ENCODE measurements at places on chromosomes 7 and 10.

DNA sequence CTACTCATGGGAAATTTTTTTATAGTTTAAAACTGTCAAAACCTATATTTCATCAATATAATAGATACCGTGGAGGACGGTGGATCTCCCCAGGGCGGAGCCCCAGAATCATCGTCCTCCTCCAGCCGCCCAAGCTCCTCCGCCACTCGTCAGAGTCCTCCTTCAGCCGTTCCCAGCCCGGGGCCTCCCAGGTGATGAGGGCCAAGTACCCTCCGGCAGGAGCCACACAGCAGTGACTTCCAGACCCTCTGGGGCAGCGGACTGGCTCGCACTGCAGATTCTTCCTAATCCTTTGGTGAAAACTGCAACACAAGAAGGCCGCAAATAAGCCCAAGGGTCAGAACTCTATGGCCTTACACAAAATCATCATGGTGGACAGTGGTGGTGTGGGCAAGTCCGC lies 26.8 kb upstream of the ABCB5 start:
- no peak for DNase-seq

- no peak for DNase-seq
Measured at GRCh38 chr7:17456541-17456940, 158.1 kb downstream of the AHR start.

DNA sequence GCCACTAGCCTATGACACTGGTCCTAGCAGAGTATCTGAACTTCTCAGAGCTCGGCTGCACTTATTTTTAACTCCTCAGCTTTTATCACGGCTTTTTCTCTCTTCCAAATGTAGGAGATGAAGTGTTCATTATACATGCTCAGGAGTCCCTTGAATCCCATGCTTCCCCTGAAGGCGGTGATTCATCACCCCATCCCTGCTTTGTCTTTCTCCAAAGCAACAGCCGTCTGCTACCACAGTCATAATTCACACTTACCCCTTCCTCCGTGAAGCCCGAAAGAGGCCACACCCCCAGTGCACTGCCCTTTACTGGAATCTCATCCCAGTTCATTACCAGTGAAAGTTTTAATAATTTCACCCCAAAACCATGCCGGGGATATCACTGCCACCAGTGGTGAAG lies 301.5 kb upstream of the SHH start:
- no peak for DNase-seq

DNA sequence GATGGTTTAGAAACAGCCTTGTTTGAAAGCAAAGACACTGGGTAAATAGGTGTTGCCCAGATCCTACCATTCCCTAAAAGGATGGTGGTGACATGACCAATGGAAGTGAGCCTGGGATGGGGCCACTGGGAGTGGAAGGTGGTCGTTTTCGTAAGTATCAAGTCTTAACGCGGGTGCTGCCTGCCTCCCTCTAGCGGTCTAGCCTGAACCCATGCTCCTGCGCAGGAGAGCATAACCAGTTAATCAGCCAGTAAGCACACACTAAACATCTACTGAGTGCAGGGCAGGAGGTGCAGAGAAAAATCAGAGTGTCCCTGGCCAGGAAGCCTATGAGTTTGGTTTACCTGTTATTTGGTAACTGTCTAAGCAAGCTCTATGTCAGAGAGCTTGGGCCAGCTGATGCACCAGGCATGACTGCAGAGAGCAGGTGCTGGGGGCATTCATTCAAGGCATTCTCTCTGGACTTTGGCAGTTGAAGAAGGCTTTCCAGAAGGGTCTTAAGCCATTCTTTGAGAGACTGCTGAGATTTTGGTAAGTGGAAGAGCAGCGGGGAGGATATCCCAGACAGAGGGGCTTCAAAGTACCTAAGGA lies 930 bp downstream of the GARIN1A start:
- no peak for DNase-seq

DNA sequence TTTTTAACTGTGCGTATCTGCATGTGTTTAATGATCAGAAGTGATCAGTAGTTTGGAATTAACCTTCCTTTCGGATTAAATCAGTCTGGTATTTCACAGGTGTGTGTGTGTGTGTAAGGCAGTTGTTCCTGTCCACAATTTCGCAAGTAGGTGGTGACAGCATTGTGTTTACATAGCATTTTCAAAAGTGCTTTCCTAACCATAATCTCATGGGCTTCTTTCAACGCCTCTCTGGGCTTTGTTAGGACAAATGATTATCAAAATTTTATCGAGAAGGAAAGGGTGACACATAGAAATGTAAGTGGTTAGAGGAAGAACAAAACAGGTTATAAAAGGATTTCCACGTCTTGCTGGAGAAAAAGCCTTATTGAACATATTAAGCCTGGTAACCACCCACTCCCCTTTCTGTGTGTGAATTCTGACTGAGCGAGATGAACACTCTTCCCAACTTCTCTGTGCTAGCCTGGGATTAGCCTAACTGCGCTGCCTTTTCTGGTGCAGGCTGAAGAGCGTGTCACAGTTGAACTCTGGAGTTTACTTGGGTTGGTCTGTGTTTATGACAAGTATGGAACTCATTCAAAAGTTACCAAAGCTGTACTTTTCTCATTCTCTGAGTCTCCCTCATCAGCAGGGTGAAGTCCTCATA lies 292.3 kb upstream of the PITRM1 start:
- no peak for DNase-seq

DNA sequence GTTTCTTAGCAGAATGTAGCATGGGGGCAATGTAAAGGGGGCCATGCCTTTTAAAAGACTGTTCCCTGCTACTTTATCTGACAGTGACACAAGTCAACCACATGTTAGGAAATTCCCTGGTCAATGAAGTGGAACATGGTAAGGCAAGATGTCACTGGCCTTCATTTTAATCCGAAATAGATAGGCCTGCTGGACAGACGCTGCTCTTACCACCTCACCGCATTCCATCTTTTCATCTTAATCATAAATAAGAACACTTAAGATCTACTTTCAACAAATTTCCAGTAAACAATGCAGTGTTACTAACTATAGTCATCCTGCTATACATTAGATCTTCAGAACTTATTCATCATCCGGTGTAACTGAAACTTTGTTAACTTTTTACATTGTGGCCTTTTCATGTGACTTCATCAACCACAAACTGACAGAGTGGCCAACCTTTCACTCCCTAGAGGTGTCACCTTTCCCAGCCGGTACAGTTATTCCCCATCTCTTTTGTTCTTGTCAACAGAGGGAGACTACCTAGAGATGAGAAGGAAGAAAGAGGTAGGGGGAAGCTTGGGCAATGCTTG lies 15.6 kb downstream of the ASB4 start:
- no peak for DNase-seq

DNA sequence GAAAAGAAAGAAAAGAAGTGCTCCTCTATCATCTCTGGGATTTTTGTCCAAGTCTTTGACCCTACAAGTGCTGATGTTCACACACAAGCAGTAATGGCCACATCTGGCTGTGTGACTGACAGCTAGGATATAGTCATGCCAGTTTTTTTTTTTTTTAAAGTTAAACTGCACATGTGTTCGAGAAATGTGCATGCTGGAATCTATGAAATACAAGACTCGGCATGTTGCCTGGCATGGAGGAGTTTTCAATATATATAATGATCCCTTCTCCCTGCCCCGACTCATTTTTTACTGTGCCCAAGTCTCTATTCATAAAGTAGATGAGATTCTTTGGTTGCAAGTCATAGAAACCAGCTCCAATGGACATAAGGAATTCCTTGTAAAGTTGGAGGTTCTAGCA lies 60.4 kb upstream of the FGFR2 start:
- DNase-seq = no peak

DNA sequence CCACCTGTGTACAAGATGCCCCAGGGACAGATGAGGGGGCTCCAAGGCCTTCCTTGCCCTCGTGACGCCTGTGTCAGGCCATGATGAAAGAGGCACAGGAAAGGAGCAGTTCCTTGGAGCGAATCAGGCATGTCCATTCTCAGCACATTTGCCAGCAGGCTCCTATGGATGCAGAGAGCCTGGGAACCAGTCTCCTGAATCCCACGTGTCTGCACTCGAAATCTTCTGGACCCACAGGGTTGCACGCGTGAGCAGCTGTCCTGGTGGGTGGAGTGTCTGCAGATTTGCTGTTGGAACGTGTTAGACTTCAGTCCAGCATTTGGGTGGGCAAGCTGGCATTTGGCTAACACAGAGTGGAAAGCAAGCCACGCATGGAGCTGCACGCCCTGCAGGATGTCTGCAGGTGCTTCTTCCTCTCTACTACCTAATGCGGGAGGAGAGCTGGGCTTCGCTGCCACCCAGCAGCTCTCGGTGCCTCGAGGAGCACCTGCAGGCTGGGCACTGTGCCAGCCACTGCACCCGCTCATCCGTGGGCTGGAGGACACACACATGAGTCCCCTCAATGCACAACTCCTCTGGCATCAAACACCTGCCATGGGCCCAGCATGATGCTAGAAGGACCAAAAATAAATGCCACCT lies 140.7 kb downstream of the PAXIP1 start:
- DNase-seq = no peak

DNA sequence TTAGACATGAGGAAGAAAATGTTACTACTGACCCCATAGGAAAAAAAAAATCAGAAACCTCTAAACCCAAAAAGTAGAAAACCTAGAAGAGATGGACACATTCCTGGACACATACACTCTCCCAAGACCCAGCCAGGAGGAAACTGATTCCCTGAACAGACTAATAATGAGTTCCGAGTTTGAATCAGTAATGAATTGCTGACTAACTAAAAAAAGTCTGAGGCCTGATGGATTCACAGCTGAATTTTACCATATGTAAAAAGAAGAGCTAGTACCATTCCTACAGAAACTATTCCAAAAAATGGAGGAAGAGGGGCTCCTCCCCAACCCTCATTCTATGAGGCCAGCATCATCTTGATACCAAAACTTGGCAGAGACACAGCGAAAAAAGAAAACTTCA lies 75.8 kb downstream of the HBP1 start:
- DNase-seq = no peak

- no peak for DNase-seq
Measured at GRCh38 chr10:33129141-33129995, 171.3 kb upstream of the ITGB1 start.

DNA sequence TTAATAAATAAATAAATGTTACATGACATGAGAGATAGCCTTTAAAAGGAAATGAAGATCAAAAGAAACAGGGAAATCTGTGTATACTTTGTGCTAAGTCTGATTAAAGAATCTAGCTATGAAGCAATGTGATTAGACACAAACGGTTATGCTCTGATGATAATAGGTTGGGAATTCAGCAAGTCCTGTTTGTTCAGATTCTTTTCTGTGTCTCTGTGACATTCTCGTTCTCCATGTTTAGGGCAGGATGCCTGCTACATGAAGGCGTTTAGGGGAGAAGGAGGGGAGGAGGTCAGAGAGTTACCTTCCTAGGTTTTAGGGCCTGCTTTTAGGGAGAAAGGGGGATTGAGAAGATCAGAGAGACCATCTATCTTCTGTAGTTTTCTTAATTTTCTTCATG lies 555.3 kb downstream of the DNAJB9 start:
- no peak for DNase-seq

GRCh38 chr7:128025380-128025779 lies 5.9 kb downstream of the LRRC4 start:
- no peak for DNase-seq

GRCh38 chr7:111388912-111389311 lies 173.4 kb downstream of the IMMP2L start:
- DNase-seq = no peak

GRCh38 chr7:151794508-151795167 lies 82.3 kb downstream of the PRKAG2 start:
- DNase-seq = no peak

DNA sequence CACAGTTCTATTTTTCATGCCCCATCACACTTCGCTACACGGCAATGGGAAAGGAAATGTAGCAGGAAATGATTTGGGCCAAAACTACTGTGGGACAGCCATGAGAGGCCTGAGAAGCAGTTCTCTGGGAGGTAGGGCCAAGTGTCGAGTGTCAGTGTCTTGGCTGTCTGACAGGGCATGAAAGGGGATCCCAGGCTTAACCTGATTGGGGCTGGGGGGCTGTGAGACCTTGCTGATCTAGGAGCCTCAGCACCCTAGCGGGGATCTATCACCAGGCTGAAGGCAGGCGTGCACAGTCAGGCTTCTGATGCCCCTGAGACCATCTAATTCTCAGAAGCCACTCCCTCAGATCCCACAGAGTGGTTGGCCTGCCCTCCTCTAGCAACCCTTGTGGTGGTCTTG lies 58.2 kb upstream of the SLC25A13 start:
- no peak for DNase-seq

DNA sequence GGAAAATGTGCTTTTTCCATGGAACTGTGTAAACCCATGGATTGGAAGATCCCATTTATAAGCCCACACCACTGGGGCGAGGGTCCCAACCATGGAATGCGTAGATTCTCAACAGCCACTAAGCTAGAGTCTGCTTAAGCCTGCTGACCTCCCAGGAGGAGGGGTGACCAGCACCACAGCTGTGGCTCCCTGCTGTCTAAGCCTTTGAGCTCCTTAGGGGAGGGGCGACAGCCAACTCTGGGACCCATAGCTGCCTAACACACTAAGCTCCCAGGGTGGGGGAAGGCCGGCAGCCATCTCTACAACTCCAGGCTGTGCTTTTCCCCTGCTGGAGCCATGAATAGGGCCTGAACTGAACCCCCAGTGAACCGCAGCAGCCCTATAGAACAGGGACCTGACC lies 249.8 kb upstream of the HPS1 start:
- no peak for DNase-seq

- DNase-seq = no peak
Measured at GRCh38 chr10:42609872-42610271, 28.5 kb downstream of the ZNF33B start.

DNA sequence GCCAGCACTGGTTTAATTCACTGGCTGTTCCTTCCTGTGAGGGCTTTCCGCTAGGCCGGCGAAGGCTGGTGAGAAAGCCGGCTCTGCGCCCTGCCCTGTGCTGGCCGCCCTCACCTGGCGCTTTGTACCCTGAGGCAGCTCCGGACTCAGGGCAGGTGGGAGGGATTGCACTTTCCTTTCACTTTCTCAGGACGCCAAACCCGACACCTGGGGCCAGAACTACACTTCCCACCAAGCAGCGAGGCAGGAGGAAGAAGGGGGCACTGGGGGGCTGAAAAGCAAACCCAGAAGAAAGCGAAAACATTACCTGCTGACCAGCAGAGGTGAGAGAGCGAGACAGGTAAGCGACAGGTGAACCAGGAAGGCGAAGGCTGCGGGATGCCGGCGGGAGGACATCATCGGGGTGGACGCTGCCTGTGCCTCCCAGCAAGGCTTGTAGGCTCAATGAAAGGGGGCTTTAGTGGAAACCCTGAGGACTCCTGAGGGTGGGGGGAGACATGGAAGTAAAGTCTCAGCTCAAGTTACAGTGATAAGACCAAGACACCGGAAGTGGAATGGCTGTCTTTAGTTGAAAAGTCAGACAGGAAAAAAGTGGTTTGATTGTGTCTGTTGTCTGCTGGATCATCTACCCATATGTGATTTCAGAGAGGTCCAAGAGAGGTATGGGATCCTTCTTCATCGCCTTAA lies at the start of gene RAB19:
TSS of gene RAB19 (plus strand) at position 181 of the 687 bp plus-strand sequence. CDS start 3,589 bp downstream, outside the sequence.
- DNase-seq = no peak

DNA sequence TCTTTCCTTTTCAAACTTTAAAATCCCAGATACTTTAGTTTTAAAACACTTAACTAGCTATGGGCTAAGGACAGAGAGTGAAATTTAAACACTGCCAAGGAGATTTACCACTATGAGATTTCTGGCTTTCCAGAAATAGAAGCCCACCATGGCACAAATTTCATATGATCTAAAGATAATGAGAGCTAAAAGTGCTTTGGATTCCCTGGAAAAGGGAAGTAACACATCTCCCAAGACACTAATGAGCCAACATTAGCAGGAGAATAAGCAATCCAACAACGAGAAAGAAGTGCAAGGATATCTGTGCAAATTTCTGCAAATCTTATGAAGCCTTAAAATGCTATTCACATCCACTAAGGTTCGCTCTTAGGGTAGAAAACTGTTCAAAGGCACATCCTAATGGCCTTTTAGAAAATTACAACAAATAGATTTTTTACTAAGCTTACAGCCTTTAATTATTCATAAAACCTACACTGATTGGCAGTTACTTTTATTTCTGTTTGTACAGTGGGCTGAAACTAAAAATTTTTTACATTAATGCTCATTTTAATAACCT lies 100.3 kb downstream of the RAPGEF5 start:
- no peak for DNase-seq

Data from stimulated activated CD8-positive, alpha-beta memory T cell treated with anti-CD3 and anti-CD28 coated beads, Interleukin-7, amount 100 ng/mL, for 48 hours (primary cell).